Glomerular endothelial cell (primary cell): ENCODE measurements at places on chromosomes 12 and 14. TPM values are rescaled to one million over a fixed set of nuclear protein-coding genes. Genes with fewer than 3 reads are reported as not detected.

- no peak for DNase-seq
Observed at GRCh38 chr14:68995731-68996130, 16.6 kb upstream of the ACTN1 start.

DNA sequence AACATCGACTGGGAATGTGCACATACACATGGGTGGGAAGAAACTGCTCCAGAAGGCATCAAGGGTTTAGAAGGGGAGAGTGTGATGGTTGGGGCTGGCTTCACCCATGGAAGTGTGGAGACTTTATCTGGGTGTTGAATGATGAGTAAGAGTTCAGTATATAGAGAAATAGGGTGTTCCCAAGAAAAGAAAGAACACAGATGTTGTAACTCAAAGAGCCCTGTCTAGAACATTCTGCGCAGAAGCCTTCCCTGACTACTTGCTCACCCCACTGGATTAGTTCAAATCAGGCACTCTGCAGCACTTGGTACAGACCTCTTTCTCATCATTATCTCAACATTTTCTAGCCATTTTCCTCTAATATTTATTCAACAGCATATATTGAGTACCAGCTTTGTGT is 491.7 kb downstream of the SNAPC1 start:
- DNase-seq, result no peak

- no peak for DNase-seq
Observed at GRCh38 chr12:81329085-81329484, 251.2 kb downstream of the ACSS3 start.

The SYCP3 gene
- 2.0 TPM in 1 of 2 replicates, not detected in the other for total RNA-seq

DNA sequence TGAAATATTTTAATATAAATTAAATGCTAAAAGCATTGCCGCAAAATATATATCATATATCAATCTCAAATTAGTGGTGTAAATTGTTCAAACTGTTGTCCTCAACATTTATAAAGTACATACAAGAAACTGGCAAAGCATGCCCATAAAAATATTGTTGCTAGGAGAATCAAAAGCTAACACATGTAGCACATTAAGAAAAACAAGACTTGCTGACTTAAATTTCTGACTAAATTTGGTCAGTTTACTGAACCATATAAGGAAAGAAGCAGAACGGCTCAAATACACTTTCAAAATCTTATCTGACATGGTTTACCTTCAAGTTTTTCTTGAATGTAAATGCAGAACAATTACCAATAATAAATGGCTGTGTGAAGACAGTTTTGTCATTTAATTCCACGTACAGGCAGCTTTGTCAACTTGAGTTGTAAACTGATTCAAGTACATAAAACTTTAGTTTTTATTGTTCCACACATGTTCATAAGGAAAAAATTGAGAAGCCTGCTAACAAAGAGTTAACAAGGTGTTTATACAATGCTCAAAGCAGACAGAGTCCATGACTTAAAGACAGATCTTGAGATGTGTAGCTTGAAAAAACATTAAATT is 50.4 kb downstream of the PPP1R12A start:
- no peak for DNase-seq

DNA sequence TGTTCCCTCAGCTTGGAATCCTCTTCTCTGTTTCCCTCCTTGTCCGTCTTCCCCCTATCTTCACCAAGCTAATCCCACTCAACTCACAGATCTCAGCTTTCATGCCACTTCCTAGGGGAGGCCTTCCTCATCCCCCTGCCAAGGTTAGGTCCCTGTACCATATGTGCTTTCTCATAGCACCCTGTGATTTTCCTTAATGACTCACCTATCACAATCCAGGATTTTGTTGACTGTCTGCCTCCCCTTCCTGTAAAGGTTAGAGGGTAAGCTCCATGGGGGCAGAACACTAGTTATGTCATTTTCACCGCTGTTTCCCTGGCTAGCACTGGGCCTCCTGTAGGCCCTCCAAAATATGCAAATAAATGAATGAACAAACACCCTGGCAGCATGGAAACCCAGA is 57.6 kb downstream of the CRADD start:
- no peak for DNase-seq

- no peak for DNase-seq
Observed at GRCh38 chr12:116459916-116460663, 99.1 kb upstream of the MAP1LC3B2 start.

The MYF5 gene
- total RNA-seq, result not detected in 2 replicates

GRCh38 chr12:105425254-105426174 is 95.0 kb downstream of the C12orf75 start:
- no peak for DNase-seq

GRCh38 chr14:104865081-104865630 is at the start of gene CEP170B:
Gene CEP170B, plus strand, starts transcription at chr14:104865268. Its CDS starts 3,183 bp downstream, at chr14:104868451.
- no peak for DNase-seq

DNA sequence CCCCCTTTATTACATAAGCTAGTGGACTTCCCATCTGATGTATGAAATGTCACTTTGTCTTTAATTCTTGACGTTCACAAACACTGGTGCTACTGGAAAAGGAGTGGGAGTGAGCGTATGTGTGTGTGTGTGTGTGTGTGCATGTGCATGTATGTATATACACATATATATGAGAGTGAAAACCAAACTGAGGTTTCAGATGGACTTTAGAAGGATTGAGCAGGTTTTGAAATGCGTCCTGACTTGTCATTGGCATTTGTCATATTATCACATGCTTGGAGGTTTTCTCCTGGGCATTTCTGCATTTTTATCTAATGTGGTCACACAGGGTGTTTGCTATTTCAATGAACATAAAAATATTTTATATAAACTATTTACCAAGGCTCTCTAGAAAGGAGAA is 1085.9 kb downstream of the BCL11B start:
- no peak for DNase-seq

GRCh38 chr14:26276757-26277156 is 321.1 kb downstream of the NOVA1 start:
- DNase-seq, result no peak

GRCh38 chr14:91996948-91997371 is 42.9 kb downstream of the TRIP11 start:
- DNase-seq, result no peak

GRCh38 chr14:71566276-71566675 is 366.0 kb upstream of the RGS6 start:
- DNase-seq, result no peak

- no peak for DNase-seq
Observed at GRCh38 chr14:97924922-97925613, 1127.9 kb downstream of the VRK1 start.

The P2RX2 gene
- not detected in 2 replicates for total RNA-seq

DNA sequence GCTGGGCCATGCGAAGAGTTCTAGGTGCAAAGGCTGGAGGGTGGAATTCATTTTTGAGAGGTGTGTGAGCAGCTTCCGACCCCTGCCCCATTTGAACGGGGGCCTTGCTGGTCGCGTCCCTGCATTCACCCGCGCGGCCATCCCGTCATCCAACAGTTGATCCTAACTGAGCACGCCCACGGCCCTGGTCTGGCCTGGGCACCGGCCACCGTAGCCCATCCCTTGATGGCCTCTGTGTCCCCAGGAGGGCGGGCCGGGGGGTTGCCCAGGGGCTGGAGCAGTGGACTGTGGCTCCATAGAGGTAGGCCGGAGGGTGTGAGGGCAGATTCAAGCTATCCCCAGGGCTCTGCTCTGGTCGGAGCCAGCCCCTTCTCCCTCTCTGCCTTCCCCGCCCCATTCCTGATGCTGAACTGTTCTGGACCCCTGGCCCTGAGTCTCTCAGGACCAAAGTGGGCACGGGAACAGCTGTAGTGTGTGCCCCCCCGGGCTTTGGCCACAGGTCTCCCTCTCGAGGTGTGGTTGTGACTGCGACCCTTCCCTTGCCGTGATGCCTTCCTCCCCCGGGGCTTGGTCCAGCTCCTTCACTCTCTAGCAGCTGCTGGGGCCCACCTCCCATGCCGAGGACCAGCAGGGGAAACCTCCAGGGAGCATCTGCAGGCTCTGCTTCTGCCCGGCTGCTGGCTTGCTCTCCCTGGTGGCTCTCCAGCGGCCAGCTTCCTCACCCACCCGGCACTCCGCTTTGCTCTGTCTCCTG is 9.1 kb downstream of the MEG3 start:
- DNase-seq, result no peak

DNA sequence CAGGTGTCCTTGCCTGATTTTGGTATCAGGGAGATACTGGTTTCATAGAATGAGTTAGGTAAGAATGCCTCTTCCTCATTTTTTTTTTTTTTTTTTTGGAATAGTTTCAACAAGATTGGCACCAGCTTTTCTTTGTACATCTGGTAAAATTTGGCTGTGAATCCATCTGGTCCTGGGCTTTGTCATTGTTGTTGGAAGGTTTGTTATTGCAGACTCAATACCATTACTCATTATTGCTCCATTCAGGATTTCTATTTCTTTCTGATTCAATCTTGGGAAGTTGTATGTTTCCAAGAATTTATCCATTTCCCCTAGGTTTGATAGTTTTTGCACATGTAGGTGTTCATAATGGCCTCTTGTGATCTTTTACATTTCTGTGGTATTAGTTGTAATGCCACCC is 126.0 kb upstream of the KITLG start:
- no peak for DNase-seq

The ASIC1 gene
- total RNA-seq, result 2.5 TPM in 2 replicates

DNA sequence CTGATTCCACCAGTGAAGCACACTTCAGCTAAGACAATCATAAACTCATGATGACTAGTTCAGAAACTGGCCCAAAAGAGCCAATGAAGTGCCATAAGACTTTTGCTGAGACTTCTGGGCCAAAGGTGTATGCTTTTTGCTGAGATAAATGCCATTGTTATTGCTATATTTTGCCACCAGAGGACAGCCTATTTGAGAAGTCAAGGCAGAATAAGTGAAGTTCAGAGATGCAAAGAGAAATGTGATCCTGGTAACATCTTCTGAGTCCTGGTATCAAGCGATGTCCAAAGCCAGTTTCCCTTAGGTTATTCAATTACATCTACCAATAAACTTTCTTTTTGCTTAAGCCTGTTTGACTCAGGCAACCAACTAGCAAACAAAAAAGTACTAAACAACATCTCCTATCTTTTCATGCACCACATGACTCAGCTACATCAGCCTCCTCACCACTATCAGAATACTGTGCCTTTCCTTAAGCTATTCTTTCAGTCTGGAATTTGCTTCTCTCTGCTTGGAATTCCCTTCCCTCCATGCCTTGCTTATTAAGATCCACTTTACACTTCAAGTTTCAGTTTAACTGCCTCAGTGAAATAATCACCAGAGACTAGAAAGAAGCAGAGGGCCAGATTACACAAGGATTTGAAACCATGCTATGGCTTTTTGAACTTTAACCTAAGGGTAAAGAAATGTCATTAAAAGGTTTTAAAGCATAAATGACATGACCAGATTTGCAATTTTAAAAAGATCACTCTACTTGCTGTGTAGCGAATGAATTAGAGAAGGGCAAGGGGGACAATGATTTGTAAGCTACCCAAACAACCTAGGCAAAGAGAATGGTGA is 14.0 kb downstream of the CRY1 start:
- no peak for DNase-seq

DNA sequence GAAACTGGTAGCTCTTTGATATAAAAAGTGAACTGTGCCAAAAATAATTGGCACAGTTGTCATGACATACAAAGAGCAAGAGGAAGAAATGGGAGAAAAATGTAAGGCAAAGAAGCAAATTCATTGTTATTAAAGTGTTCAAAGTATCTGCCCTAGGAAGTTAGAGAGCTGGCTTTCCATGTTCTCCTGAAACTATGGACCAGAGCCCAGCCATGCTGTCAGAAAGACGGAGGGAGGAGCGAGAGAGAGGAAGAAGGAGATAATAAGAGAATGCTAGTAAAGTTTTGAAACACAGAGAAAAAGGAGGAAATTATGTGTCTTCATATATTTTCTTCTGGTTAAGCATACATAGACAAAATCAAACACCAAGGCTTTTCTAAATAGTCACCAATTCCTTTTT is 78.1 kb upstream of the PELI2 start:
- DNase-seq, result no peak

- DNase-seq, result no peak
Observed at GRCh38 chr14:65177551-65177950, 75.2 kb upstream of the MAX start.

The KRT73 gene
- not detected in 2 replicates for total RNA-seq
